ENCODE measurements at places on chromosomes 1 and 21.

DNA sequence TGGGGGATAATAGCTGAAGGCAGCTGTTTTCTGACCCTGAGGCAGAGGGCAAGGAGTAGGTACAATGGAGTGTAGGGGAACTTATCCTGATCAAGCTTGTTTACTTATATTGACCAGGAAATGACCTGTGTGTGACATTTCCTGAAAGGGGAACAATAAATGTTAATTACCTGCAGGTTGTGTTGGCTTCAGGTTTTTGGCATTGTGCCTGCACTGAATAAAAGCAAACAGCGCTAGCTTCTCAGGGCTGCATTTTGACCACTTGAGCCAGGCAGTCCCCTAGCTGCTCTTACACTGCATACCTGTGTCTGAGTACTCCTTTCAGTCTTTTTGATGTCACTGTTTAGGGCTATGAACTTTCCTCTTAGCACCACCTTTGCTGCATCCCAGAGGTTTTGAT lies 40.6 kb downstream of the DRAM2 start:
- no peak for DNase-seq

- no peak for DNase-seq
Observed at GRCh38 chr1:183847641-183848040, 42.7 kb downstream of the RGL1 start.

DNA sequence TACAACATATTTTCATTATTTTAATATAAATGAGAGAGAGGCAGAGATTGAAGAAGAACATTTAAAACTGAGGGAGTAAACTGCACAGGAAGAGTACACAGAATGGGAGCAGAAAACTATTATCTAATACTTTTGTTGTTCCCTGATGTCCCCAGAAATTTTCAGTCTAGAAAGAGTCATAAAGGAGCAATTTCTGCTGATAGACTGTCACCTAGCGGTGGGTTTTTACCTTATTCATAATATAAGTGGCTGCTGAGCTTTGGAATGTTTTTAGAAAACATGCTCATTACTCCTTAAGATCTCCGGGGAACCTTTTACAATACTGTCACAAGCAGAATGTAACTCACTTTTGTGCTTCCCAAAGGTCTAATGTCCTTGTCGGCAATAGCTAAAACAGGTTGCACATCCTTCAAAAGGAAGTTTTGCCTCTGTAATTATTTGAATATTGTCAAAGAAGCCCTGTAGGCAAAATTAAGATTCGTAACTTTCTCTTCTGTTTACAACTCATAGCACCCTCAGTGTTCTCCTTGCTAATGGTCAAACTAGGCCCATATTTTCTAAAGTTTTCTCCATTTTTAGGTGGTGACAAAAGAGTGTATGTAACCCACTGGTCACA lies 4.9 kb upstream of the NPL start:
- DNase-seq: no peak

GRCh38 chr1:178684542-178685000 lies 40.5 kb upstream of the RALGPS2 start:
- no peak for DNase-seq

DNA sequence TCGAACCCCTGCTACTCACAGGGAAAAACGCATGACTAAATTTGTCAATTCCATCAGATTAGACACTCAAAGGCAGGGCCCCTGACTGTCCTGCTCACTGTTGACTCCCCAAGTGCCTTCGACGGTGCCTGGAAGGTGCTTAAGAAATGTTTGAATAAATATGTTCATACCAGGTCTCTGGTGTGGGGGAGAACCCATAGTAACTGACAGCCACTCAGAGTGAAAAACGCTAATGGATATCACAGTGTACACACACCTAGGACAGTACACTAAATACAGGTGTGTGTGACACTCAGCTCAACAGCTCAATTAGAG lies 39.7 kb upstream of the WASF2 start:
- no peak for DNase-seq

DNA sequence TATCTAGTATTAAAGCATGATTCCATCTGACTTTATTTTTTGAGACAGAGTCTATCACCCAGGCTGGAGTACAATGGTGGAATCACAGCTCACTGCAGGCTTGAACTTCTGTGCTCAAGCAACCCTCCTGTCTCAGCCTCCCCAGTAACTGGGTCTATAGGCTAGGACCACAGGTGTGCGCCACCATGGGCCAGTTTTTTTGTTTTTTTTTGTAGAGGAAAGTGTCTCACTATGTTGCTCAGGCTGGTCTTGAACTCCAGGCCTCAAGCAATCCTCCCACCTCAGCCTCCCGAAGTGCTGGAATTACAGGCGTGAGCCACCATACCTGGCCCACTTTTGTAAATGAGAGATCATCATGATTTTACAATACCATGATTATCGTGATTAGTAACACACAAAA lies 9.2 kb downstream of the PPP1R15B start:
- no peak for DNase-seq

GRCh38 chr21:42796327-42797062 lies 82.8 kb downstream of the WDR4 start:
- no peak for DNase-seq

All from cortex of kidney (tissue), 1 donor.